ENCODE measurements at places on chromosomes 4 and X.

DNA sequence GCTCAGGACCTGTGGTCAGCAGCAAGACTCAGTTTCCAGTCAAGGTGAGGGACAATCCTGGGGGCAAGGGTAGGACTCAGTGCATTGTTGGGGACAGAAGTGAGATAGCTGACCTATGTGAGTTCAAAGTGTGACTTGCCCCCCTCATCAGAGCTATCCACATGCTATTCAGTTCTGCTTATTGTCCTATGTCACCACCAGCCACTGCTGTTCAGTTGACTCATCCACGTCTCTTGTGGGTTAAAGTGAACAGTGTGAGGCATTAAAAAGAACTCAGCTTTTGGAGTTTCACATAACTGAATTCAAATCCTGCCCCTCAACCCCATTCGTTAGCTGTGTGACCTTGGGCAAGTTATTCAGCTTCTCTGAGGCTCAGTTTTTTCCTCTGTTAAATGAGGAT, 4.4 kb upstream of the APLN start:
- DNase-seq: no peak

- no peak for DNase-seq
These were observed 9.8 kb upstream of the PDS5A start for GRCh38 chr4:39987485-39987884.

GRCh38 chr4:172826346-172826745, 342.3 kb upstream of the GALNT7 start:
- DNase-seq: no peak

- DNase-seq: no peak
These were observed 89.0 kb downstream of the LUZP4 start for GRCh38 chrX:115378471-115378870.

DNA sequence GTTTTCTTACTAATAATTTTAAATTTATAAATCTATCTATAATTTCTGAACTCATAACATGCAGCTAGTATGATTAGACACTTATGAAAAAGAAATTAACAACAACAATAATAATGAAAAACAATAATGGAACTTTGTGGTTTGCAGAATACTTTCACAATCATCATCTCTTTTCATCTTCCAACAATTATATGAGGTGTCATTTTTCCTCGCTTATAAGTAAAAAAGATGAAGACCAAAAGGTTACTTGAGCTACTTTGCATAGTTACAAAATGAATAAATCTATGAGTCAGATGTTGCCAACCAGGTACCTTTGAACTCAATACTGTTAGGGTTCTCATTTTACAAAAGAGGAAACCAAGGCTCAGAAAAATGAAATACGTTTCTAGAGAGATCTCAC, 98.5 kb upstream of the ELOVL6 start:
- no peak for DNase-seq

DNA sequence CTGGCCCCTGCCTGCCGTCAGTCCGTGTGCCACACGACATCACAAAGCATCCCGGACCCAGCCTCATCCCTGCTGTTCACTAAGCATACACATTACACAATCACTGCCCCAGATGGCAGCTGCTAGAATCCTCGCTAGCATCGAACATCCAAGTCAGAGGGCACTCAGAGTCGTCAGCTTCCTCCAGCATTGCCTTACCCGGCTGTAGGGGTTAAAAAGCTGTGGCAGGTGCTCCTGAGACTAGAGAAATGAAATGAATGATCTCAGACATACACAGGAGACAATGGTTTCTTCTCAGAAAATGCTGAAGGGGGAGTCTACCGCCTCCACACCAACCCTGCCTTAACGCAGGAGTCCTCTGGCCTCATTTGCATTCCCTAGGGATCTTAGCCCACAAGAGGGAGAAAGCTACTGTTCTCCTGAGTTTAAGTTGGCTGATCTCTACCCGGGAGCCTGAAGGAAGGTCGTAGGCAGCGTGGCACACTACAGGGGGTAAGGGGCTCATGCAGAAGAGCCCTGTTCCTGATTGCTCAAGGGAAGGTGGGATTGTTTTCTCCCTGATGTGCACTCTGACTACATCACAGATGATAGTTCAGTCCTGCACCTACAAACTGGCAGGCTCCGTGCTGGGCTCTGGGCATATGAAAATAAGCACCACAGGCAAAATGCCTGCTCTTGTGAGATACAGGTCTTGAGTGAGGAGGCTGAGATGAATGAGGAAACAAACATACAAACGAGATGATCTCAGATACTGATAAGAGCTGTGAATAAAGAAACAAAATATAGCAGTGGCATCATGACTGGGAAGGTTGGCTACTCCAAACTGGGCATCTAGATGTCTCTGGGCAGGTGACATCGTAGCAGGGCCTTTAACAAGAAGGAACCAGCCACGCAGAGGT, 2.6 kb upstream of the KIAA0232 start:
- no peak for DNase-seq

- no peak for DNase-seq
These were observed 19.7 kb downstream of the SHROOM2 start for GRCh38 chrX:9805956-9806355.

GRCh38 chrX:29691044-29691443, 524.3 kb upstream of the MAGEB2 start:
- DNase-seq: no peak

DNA sequence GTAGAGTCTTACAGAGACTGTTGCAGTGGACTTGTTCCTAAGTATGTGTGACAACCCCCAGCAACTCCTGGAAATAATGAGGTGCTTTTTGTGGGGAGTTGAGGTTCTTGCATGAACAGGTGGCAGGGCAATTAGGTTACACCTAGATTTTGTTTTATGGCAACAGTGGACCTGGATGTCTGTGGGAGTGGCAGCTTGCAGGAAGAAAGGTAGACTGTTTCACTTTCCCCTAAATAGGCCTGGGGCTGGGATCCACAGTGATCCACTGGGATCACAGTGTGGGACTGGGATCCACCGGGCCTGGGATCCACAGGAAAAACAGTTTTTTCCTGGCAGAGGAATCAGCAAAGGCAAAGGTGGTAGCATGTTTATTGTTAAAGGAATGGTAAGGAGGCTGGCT, 18.3 kb upstream of the USP9X start:
- no peak for DNase-seq

GRCh38 chr4:90145319-90145718, 18.1 kb downstream of the CCSER1 start:
- DNase-seq: no peak

DNA sequence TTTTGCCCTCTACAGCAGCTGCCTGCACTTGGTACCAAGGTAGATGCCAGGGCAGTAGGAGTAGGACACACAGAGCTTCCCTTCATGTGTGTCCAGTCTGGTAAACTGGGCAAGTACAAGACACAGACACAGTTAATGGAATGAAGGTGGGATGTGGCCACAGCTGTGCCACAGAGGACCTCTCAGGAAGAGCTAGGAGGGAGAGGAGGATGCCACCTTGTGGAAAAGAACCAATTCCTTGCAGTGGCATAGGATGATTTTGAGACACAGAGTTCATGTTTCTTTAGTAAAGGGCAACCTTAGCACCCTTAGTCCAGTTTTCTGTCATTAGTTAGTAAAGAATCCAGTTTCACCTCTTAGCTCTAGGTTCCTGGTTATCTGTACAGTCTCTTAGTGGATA, 36.3 kb upstream of the TBC1D14 start:
- DNase-seq: no peak

GRCh38 chr4:128452415-128452814, 164.8 kb upstream of the PGRMC2 start:
- no peak for DNase-seq
